ENCODE measurements at places on chromosomes 5 and 9.

DNA sequence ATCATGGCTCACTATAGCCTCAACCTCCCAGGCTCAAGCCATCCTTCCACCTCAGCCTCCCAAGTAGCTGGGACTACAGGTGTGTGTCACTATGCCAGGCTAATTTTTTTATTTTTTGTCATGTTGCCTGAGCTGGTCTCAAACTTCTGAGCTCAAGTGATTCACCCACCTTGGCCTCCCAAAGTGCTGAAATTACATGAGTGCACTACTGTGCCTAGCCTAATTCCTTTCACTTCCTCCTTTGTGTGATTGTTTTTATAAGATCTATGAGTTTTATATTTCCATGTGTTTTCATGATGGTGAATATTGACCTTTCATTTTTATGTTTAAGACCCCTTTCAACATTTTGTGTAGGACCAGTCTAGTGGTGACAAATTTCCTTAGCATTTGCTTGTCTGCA is 55.2 kb upstream of the IL12B start:
- DNase-seq, result no peak

DNA sequence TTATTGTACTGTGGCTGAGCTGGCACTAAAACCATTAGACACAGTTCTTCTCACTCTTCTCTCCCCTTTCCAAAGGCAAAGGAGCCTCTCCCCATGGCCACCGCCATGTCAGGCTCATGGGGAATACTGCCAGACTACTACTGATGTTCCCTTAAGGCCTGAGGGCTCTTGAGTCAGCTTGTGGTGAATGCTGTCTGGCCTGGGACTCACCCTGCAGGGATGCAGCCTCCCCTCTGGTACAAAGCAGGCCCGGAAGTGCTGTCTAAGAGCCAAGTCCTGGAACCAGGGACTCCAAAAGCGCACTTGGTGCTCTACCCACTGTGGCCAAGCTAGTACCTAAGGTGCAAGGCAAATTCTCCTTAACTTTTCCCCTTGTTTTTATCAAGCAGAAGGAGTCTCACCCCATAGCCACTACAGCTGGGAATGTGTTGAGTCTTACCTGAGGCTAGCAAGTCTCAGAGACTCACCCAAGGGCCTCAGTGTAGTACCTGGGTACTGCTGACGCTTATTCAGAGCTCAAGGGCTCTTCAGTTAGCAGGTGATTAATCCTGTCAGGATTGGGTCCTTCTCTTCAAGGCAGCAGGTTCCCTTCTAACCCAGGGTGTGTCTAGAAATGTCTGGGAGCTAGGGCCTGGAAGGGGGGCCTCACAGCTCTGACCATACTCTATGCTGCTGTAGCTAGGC is 33.2 kb upstream of the C5orf46 start:
- no peak for DNase-seq

GRCh38 chr5:38590838-38591522 is 34.5 kb upstream of the LIFR start:
- DNase-seq, result no peak

DNA sequence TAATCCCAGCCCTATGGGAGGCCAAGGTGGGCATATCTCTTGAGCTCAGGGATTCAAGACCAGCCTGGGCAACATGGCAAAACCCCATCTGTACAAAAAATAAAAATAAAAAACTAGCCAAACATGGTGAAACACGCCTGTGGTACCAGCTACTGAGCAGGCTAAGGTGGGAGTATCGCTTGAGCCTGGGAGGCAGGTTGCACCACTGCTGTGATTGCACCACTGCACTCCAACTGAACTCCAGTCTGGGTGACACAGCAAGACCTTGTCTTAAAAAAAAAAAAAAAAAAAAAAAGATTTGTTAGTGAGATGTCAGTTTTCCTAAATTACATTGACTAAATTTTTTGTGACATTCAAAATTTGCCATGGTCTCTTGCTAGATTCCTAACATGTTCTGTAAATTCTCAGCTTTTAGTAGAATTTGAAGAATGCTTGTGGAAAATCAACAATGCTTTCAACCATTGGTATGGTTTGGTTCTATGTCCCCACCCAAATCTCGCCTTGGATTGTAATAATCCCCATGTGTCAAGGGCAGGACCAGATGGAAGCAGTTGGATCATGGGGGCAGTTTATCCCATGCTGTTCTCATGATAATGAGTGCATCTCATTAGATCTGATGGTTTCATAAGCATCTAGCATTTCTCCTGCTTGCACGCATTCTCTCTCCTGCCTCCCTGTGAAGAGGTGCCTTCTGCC is 236.1 kb downstream of the ARRDC3 start:
- no peak for DNase-seq

DNA sequence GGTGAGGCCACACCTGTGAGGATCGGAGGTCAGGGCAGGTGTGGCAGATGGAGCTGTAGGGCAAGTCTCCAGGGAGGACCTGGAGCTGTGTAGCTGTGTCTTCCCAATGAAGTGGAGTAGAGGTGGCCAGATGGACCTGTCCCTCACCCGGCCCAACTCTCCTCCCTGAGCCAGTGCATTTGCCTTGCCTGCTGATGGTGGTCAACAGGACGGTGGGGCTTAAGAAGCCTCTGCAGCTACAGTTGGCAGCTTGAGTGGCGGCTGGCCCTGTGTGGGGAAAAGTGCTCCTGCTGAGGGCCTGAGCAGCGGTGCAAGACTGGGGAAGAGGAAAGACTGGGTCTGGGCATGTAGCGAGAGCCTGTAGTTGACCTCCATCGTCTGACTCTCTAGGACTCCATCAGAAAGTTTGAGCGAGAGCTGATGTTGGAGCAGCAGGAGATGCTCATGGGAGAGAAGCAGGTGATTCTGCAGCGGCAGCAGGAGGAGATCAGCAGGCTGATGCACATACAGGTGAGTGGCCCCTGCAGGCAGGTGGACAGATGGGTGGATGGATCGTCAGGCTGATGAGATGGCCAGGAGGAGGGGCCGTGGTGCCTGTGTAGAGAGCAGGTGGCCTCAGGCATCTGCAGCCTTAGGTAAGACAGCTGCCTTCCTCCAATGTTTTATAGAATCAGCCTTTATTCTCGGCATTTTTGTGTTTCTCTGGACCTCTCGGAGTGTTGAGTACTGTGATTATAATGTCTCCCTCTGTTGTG is 24.9 kb downstream of the PITX1 start:
- DNase-seq, result no peak

DNA sequence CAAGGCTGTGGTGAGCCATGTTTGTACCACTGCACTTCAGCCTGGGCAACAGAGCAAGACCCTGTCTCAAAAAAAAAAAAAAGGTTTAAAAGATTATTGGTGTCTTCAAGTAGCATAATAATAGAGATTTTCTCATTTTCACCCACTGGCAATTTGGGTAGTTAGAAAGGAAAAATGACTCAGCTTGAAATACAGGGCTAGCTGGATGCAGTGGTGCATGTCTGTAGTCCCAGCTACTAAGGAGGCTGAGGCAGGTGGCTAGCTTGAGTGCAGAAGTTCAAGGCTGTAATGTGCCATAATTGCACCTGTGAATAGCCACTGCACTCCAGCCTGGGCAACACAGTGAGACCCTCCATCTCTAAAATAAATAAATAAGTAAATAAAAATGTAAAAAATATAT is 111.1 kb downstream of the ARRDC3 start:
- no peak for DNase-seq

- DNase-seq, result no peak
Observed at GRCh38 chr9:121067640-121068039, 7.1 kb upstream of the CNTRL start.

DNA sequence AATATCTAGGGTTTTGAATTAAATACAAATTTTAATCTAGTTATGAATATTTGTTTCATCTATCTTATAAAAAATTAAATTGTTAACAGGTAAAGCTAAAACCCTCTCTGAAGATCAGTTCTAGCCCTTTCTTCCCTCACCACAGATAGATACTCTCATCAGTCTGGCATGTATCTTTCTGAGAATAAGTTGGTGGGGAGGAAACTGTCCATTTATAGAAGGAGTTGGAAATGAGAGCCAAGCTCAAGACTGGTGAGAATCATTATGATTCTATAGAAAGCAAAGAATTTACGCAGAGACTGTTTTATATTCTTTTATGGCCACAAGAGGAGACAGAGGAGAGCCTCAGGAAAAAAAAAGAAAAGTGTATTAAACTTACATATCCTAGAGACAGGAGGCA is 59.0 kb downstream of the STARD4 start:
- no peak for DNase-seq

DNA sequence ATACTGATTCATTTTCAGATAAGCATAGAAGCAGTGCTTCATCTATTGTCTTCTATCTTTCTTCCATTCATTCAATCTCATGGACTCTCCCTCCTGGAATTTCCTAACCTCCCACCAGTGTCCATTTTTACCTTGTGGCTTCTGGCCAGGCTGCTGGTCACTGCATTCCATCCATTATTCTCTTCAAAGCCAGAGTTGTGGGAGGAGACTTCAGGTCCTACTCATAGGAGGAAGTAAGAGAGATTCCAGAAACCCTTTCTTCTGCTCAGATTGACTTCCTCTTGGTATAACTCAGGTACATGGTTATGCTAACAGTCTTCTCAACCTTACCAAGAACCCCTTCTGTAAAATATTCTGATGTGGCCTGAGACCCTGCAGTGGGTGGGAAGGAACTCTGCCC is 153.3 kb upstream of the SLC12A2 start:
- DNase-seq, result no peak

DNA sequence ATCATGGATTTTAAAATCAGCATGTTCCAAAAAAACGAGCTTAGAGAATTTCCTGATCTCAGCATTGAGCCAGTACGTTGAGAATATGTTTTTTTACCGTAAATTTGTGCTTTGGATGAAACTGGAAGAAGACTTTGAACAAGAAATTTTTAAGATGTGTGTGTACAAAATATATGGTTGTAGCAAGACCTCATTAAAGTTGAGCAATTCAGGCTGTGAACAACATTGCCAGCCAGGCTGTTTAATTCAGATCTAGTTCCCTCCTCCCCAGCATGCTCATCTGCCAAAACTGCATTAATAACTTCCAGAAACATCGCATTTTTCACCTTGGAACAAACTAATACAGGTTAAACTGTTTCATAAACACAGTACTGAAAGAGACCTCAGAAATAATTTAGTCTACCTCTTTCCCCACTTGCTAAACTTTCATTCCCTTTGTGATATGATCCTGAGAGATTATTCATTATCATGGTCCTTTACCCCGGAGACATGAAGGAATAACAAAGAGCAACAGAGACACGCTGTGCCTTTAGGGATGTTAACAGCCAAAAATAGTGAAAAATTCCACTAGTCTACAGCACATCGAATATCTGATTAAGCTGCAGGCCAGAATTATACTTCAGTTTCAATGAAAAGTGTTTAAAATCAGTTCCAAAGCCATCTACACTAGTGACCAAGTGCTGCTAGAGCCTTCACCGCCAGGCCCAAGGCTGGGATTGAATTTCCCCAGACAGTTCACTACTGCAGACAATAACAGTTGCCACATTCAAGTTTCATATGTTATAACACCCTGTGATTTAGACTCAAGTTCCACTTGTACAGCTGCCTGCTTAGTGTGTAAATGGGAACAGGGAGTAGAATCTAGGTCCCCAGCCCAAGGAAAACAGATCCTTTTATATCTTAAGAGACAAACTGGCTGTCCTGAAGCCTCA is 89.6 kb downstream of the EFNA5 start:
- no peak for DNase-seq

GRCh38 chr9:135186248-135187164 is 99.0 kb downstream of the OLFM1 start:
- no peak for DNase-seq

- no peak for DNase-seq
Observed at GRCh38 chr5:110054240-110054639, 364.5 kb downstream of the MAN2A1 start.

- DNase-seq, result no peak
Observed at GRCh38 chr9:108053555-108054061, 564.0 kb upstream of the KLF4 start.

GRCh38 chr5:89293810-89294209 is 410.8 kb upstream of the MEF2C start:
- no peak for DNase-seq

DNA sequence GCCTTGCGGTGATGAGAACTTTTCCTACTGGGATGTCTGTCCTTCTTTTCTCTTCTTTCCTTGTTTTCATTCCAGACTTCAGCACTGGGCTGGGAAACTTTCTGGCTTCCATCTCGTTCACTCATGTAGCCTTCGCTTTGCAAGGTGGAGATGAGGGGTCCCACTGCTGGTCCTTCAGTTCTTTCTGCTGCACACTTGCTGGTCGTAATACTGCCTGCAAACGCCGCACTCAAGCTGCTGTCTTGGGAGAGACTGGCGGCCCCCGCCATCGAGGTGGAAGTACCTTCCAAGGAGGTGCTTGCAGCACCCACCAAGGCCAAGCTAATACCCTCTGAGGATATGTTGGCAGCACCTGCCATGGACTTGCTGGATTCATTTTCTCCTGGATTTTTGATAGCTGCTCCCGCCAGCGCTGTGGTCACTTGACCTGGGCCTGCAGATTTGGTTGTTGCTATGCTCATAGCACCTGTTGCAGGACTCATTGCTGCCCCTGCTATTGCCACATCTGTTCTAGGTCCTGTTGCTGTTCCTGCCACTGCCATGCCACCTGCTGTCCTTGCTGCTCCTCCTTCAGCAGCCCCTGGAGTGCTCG is 3.0 kb downstream of the GARIN3 start:
- DNase-seq, result no peak

DNA sequence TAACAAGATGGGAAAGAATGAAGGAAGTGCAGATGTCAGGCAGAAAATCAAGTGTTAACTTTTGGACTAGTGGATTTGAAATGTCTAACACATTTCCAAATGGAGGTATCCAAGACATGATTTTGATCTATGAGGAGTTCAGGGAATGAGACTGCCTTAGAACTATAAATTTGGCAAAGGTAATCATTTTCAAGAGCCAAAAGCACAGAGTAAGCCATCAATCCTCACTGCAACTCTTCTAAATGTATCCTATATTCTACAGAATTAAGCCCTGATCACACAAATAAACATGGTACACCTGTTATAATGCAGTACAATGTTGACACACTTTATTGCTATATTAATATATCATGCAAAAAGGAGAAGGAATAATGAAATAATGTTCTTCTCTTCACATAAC is 55.6 kb downstream of the SETX start:
- no peak for DNase-seq

Measured in SW 1271 (cell line).